ENCODE measurements at places on chromosomes 13 and 19.

DNA sequence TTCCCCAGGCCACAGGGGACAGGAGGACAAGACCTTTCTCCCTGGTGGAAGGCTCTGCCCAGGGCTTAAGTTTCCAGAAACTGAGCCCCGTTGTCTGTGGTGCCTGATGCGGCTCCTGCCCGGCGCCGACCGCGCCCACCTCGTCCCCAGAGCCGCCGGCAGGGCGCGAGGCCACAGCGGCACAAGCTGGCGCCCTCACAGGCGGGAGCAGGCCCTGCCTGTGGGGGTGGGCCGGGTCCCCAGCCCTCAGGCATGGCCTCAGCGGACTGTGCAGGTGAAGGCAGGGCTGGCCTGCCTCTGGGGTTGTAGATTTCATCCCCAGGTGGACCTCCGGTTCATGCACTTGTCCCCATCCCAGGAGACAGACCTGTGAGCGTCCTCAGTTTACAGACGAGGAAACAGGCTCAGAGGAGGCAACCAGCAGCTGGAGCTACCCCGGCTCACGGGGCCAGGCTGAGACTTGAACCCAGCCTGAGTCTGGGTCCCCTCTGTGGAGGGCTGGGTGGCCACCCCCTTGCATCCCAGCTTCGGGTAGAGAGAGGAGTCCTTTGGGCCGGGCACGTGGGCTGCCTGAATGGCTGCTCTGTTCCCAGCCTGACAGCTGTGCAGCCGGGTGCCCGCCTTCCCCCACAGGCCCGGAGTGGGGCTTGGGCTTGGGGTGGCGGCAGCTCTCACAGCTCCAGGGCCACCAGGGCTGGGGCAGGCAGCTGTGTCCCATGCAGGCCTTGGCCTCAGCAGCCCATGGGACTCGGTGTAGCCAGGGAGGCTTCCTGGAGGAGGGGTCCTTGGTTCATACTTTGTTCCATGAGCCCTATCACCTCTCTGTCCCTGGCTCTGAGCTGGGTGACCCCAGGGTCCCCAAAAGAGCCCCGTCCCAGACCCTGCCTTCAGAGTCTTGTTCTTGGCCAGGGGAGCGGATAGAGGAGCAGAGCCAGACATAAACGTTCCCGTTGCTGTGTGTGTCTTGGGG, 26.8 kb downstream of the PIAS4 start:
- H3K4me3 ChIP-seq = no peak overlapping the region
- peaks cover 41% of the 10 kb centered on the region for H3K36me3 ChIP-seq
- DNase-seq = no peak
- no peaks in the 10 kb centered on the region for H3K4me1 ChIP-seq
- no peaks in the 10 kb centered on the region for H3K27me3 ChIP-seq

DNA sequence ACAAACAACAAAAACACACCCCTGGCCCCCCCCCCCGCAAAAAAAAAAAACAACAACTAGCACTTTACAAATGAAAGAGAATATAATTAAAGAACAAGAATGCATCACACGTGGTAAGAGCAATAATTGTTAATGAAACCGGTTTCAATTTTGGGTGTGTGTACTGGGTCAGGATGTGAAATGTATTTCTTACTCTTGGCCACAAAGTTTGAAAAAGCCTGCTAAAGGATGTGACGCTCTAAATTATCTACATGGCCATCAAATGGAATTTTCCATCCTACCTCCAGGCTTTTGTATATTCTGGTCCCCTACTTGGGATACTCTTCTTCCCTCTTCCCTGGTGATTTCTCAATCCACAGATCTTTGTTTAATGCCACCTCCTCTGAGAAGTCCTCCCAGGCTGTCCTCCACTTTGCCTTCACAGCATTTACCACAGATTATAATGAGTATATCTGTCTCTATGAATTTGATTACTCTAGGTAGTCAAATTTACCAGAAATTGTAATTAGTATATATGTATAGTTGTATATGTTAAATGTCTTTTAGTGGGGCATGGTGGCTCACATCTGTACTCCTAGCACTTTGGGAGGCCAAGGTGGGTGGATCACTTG, 2.1 kb downstream of the SARS2 start:
- H3K4me3 ChIP-seq = no peak overlapping the region
- H3K27me3 ChIP-seq = no peaks in the 10 kb centered on the region
- DNase-seq = no peak
- H3K27ac ChIP-seq = no peak overlapping the region
- H3K4me1 ChIP-seq = no peaks in the 10 kb centered on the region

- H3K27ac ChIP-seq = no peak overlapping the region
- H3K4me1 ChIP-seq = peaks cover 3% of the 10 kb centered on the region
- DNase-seq = no peak
Observed at GRCh38 chr19:18388960-18389725, 3.2 kb downstream of the GDF15 start.

DNA sequence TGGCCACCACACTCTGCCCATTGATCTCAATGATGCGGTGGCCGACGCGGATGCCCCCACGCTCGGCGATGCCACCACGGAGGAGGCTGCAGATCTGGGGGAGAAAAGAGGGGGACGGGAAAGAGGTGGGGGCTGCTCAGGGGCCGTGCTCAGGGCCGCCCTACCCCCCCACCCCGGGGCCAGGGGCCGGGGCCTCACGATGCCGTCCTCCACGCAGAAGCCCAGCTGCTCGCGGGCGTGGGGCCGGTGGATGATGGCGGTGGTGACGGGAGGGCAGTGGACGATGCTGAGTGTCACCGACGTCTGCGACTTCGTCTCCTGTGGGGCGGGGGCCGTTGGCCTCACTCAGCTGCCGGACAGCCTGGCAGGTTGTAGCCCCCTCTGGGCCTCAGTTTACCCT, 10.3 kb downstream of the APBA3 start:
- H3K27ac ChIP-seq = no peak overlapping the region
- no peaks in the 10 kb centered on the region for H3K27me3 ChIP-seq
- no peaks in the 10 kb centered on the region for H3K4me1 ChIP-seq
- DNase-seq = no peak
- no peak overlapping the region for H3K4me3 ChIP-seq

- H3K36me3 ChIP-seq = no peaks in the 10 kb centered on the region
- no peak overlapping the region for H3K4me3 ChIP-seq
- no peak for DNase-seq
- no peaks in the 10 kb centered on the region for H3K4me1 ChIP-seq
- no peak overlapping the region for H3K27ac ChIP-seq
Observed at GRCh38 chr13:34411177-34411576, 530.9 kb upstream of the NBEA start.

- no peak for DNase-seq
- no peaks in the 10 kb centered on the region for H3K4me1 ChIP-seq
- H3K36me3 ChIP-seq = no peaks in the 10 kb centered on the region
Observed at GRCh38 chr13:37148501-37148900, 43.0 kb upstream of the CSNK1A1L start.

- H3K27me3 ChIP-seq = no peaks in the 10 kb centered on the region
- DNase-seq = no peak
- no peak overlapping the region for H3K27ac ChIP-seq
- H3K4me1 ChIP-seq = 0 out of 2 replicates have a peak, but pooled peaks cover 1% of the 10 kb centered on the region
Observed at GRCh38 chr19:39448271-39448670, 2.9 kb downstream of the SUPT5H start.

DNA sequence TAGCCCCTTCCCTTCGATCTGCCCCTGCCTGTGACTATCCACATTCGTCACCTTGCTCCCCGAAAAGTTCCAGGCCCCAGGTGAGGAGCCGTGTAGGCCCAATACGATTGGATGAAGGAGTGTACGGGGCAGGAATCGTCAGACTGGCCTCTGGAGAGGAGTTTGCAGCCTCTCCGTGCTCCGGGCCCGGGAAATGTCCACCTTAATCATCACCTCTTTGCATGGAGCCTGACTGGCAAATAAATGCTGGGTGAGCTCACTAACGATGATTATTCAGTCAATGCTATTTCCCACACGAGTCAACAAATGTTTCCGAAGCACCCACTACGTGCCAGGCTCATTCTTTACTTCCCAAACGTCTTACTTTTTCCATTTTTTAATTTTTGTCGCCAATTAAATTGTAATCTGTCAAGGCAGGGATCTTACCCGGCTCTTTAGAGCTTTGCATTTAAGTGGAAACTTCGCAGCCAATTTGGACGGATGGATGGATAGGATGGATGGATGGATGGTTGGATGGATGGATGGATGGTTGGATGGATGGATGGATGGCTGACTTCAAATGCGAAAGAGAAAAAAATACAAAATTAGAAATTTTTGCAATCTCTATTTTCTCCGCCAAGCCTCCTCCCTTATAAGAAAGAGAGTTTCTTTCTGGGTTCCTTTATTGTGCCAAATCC, 45.8 kb downstream of the TGDS start:
- DNase-seq = peak; percentile 18
- H3K27me3 ChIP-seq = no peaks in the 10 kb centered on the region
- no peaks in the 10 kb centered on the region for H3K36me3 ChIP-seq
- peaks cover 2% of the 10 kb centered on the region for H3K4me1 ChIP-seq
- H3K4me3 ChIP-seq = peak overlapping the region; percentile 72

DNA sequence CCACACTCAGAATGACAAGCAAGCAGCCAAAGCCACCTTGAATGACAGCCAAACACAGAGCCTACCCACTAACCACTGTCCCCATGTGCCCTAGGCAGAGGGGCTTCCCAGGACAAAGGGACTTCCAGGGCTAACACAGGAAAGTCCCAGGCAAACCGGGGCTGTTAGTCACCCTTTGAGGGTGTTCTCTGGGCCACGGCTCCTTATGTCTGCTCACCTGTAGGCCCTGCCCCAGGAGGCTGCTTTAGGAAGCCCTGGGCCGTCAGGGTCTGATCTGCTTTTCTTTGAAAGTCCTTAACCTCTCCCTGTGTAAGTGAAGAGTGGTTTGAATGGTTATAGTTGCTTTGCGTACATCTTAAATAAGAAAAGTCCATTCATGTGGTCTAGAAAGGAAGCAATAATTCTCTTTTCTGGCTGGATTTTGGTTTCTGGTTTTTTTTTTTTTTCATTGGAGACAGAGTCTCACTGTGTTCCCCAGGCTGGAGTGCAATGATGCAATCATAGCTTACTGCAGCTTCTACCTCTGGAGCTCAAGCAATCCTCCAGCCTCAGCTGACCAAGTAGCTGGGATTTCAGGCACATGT, 161.4 kb downstream of the EFNB2 start:
- DNase-seq = no peak
- no peaks in the 10 kb centered on the region for H3K4me1 ChIP-seq
- H3K36me3 ChIP-seq = no peaks in the 10 kb centered on the region
- H3K27ac ChIP-seq = no peak overlapping the region
- H3K4me3 ChIP-seq = no peak overlapping the region

DNA sequence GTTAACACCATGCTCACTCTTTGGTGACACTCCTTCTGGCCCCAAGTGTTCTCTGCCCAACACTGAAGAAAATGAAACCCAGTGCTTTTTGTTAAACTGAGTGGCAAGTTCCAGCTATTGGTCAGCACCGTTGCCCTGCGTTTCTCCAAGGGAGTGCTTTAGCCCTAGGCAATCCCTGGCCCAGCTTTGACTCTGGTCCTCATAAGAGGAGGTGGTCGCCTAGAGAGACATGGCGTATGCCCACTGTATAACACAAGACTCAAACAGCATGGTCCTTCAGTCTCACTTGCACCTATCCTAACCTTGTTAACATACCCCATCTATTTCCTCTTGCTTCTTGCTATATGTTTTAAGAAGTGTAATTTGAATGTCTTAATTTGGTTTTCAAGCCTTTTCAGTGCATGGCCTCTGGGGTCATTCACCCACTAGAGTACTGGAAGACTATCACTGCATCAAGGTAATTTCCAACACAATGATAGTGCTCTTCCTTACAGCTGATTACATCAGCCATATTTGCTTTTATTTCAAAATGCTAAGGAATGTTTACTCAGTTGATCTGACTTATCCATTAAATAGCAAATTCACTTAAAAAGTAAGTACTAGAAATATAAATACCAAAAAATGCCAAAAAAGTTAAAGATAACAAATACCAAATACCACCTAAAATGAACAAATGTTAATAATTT, 190.5 kb upstream of the SOX21 start:
- no peak for DNase-seq
- H3K36me3 ChIP-seq = no peaks in the 10 kb centered on the region
- H3K4me1 ChIP-seq = no peaks in the 10 kb centered on the region
- H3K4me3 ChIP-seq = no peak overlapping the region

GRCh38 chr13:42553098-42554046, 20.6 kb upstream of the TNFSF11 start:
- DNase-seq = no peak
- H3K27ac ChIP-seq = no peak overlapping the region
- no peak overlapping the region for H3K4me3 ChIP-seq
- no peaks in the 10 kb centered on the region for H3K4me1 ChIP-seq

- no peaks in the 10 kb centered on the region for H3K27me3 ChIP-seq
- DNase-seq = no peak
- H3K36me3 ChIP-seq = no peaks in the 10 kb centered on the region
- H3K4me3 ChIP-seq = no peak overlapping the region
- peaks cover 8% of the 10 kb centered on the region for H3K4me1 ChIP-seq
Observed at GRCh38 chr19:34484328-34484727, 2.8 kb downstream of the WTIP start.

- peaks cover 3% of the 10 kb centered on the region for H3K27me3 ChIP-seq
- H3K4me3 ChIP-seq = no peak overlapping the region
- DNase-seq = peak; percentile 97
- H3K4me1 ChIP-seq = peaks cover 7% of the 10 kb centered on the region
- 0 out of 2 replicates have a peak, but pooled peaks cover 2% of the 10 kb centered on the region for H3K36me3 ChIP-seq
- H3K27ac ChIP-seq = no peak overlapping the region
Observed at GRCh38 chr19:44807652-44808462, 1.0 kb upstream of the BCAM start.

GRCh38 chr13:113835461-113836270, 28.2 kb downstream of the GAS6 start:
- H3K36me3 ChIP-seq = peaks cover 9% of the 10 kb centered on the region
- H3K4me3 ChIP-seq = no peak overlapping the region
- DNase-seq = no peak
- no peaks in the 10 kb centered on the region for H3K27me3 ChIP-seq

DNA sequence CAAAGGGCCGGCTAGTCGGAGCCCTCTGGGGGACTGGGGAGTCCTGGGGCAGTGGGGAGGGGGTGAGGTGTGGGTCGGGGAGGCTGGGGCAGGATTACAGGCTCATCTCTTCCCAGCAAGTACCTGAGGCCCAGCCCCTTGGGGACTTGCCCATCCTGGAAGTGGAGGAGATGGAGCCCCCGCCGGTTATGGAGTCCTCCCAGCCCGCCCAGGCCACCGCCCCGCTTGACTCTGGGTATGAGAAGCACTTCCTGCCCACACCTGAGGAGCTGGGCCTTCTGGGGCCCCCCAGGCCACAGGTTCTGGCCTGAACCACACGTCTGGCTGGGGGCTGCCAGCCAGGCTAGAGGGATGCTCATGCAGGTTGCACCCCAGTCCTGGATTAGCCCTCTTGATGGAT, 9.9 kb downstream of the PALM3 start:
- no peak overlapping the region for H3K27ac ChIP-seq
- no peaks in the 10 kb centered on the region for H3K27me3 ChIP-seq
- H3K4me1 ChIP-seq = no peaks in the 10 kb centered on the region
- H3K36me3 ChIP-seq = no peaks in the 10 kb centered on the region
- DNase-seq = no peak
